Dermis microvascular lymphatic vessel endothelial cell (primary cell): ENCODE measurements at places on chromosomes 2 and 18. TPM values are rescaled to one million over a fixed set of nuclear protein-coding genes. Genes with fewer than 3 reads are reported as not detected.

Gene RGPD5
- 18.6 and 26.2 TPM in 2 replicates for total RNA-seq

Gene FABP1
- total RNA-seq: not detected in 2 replicates

Gene ST8SIA3
- total RNA-seq: not detected in 2 replicates

Gene G6PC2
- total RNA-seq: not detected in 2 replicates

Gene FRZB
- 0.13 and 0.51 TPM in 2 replicates for total RNA-seq

Gene SULT1C4
- total RNA-seq: 108 and 114 TPM in 2 replicates

Gene C18orf54
- total RNA-seq: 4.2 and 6.9 TPM in 2 replicates

Gene ABCG5
- total RNA-seq: not detected in 2 replicates

Gene APCDD1
- total RNA-seq: 0.25 TPM in 1 of 2 replicates, not detected in the other

Gene GALNT14
- total RNA-seq: 0.39 and 1.3 TPM in 2 replicates

Gene FHL2
- total RNA-seq: 21.3 and 33.0 TPM in 2 replicates

Gene DNAJC5G
- 0.39 and 1.0 TPM in 2 replicates for total RNA-seq

Gene MRPS5
- total RNA-seq: 35.4 and 36.3 TPM in 2 replicates

Gene NT5C1B
- not detected in 2 replicates for total RNA-seq

Gene NT5DC4
- total RNA-seq: not detected in 2 replicates

Gene KLHL14
- 0.39 and 1.4 TPM in 2 replicates for total RNA-seq

Gene COL6A3
- total RNA-seq: under 0.01 and 6.6 TPM in 2 replicates

Gene FAM228A
- total RNA-seq: 0.13 TPM in 2 replicates

Gene SCTR
- not detected in 2 replicates for total RNA-seq

Gene CAPN13
- total RNA-seq: not detected in 2 replicates

Gene NYAP2
- total RNA-seq: not detected in 2 replicates

Gene AMER3
- total RNA-seq: not detected in 2 replicates

Gene VAMP5
- total RNA-seq: 89.2 and 109 TPM in 2 replicates

Gene PDE11A
- under 0.01 TPM in 2 replicates for total RNA-seq

Gene MAB21L4
- not detected in 2 replicates for total RNA-seq

Gene AMMECR1L
- 12.2 and 16.3 TPM in 2 replicates for total RNA-seq

Gene CENPA
- 5.2 and 17.1 TPM in 2 replicates for total RNA-seq

Gene PSMA8
- not detected in 2 replicates for total RNA-seq

Gene PRKAG3
- total RNA-seq: not detected in 2 replicates

Gene CD207
- under 0.01 TPM in 2 replicates for total RNA-seq

Gene FNDC4
- total RNA-seq: 10.0 and 16.4 TPM in 2 replicates
